ENCODE measurements at places on chromosomes 2 and 18.

- no peak for DNase-seq
These were observed 90.5 kb upstream of the TMEM247 start for GRCh38 chr2:46388881-46389280.

DNA sequence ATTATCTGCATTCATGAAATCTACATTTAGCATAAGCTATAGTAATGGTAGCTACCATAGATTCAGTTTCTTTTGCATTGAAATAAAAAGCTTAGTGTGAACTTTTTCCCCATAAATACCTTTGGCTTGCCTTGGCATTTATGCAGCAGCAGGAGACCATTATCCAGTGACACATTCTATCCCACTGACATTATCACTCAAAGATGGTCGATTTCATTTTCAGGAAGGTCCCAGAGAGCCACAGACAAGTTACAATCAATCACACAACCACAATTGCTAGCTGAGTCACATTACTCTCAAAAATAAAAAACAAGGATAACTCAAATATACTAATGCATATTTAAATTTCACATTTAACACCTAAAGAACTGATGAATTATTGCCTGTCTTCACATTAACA lies 512.7 kb upstream of the CDH2 start:
- no peak for DNase-seq

DNA sequence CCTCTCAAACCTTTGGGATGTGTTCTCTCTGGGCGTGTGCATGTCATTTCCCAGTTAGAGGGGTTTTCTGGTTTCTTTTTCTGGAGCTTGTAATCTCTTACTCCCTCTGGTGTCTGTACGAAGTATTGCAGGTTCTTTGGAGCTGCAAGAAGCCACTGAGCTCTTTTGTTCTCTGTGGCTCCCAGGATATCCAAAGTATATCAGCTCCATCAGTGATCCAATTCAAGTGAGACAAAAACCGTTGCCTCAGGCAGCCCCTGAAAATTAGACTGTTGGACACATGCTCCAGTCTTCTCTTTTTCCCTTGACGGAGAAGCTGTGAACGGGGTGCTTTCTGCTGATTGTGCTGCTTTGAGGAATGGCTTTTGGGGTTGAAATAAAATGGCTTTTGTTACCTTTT lies 59.0 kb upstream of the LDLRAD4 start:
- DNase-seq = peak; percentile 79

DNA sequence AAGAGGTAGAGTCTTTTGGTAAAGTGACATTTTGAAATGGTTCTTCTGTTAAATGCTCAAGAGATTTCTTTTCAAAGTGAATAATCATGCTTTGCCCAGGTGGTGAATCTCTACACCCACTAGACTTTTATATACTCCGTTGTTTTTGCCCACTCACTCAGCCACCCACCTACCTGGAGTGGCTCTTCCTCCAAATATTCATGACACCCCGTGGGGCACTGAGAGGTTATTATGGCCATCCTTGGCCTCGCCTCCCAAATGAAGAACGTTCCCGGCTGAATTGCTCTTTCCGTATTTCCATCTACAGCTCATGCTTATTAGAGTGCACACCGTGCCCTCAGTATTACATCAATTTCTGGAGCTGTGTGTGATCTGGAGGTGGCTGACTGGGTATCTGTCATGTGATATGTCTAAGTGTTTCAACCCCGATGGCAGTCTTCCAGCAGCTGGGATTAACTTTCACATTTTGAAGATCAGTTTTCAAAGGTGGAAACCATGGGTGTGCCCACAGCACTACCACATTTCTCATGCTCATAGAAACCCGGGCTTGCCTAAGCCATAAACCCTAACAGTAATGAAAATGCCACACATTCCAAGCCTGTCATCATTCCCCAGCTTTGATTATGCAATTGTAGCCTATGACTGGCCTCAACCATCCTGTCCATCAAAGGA lies 406.6 kb upstream of the MMADHC start:
- DNase-seq = peak; percentile 89

DNA sequence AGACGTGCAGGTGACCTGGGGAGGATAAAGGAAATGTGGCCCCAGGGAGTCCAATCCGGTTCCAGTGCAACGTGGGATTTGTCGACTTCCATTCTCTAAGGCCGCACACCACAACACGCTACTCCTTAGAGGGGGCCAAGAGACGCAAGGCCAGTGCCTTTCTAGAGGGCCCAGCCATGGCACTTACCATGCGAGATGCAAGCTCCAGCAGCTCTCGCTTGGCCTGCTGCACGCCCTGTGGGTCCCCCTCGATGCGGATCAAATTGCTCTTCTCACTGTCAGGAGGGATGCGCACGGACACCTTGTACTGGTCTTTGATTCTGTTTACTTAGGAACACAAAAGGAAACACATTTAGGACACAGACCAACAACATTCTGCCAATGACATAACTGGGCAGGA lies 61.2 kb downstream of the ANO7 start:
- DNase-seq = no peak

GRCh38 chr2:62287899-62288880 lies 92.3 kb downstream of the B3GNT2 start:
- no peak for DNase-seq
